Activated naive CD4-positive, alpha-beta T cell treated with anti-CD3 and anti-CD28 coated beads, Interleukin-2, amount 10 ng/mL, durations not matched to agents 7 days and 5 days (primary cell): ENCODE measurements at places on chromosomes 12 and 14.

- no peak for DNase-seq
These were observed 6.1 kb upstream of the LRTM2 start for GRCh38 chr12:1814266-1814665.

DNA sequence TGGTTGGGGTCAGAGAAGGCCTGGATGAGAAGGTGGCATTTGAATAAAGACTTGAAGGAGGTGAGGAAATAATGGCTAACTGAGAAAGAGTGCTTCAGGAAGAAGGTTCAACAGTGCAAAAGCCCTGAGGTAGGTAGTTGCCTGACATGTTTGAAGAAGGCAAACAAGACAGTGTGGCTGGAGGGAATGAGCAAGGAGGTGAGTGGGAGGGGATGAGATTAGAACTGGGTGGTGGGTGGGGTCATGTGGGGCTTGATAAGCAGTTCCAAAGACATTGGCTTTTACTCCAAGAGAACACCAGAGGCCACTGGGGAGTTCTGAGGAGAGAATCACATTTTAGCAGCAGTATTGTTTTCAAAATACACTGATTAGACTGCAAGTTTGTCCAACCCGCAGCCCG is 50.5 kb downstream of the HSPB8 start:
- DNase-seq, result no peak

DNA sequence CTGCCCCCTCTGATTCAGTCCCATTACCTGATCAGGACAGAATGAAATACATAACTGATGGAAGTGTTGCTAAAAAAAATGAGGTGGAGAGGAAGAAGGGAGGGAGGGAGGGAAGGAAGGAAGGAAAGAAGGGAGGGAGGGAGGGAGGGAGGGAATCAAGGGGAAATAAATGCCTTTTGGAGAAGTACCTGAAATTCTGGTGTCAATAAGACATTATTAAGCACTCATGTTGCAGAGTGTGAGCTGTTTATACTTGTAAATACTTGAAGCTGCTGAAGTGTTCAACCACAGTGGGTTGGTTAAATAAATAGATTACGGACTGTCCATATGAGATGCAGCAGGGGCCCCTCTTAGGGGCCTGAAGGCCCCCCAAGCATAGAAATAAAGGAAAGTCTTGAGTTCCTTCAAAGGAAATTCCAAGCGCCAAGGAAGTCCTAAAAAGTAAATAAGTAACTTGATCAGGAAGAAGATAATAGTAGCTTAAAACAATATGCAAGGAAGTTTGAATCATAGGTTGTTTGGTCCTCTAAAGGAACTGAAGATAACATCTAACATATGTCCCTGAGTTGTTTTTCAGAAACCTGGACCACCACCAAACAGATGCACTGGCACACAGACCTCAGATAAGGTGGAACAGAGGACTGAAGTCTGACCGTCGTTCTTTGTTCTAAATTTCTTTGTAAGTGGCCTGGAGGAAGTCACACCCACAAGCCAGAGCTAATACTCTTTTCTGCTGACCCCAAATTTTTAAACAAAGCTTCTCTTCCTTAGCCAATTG is 110.8 kb downstream of the SEC23A start:
- no peak for DNase-seq

GRCh38 chr14:57732463-57733285 is 133.2 kb downstream of the SLC35F4 start:
- no peak for DNase-seq

DNA sequence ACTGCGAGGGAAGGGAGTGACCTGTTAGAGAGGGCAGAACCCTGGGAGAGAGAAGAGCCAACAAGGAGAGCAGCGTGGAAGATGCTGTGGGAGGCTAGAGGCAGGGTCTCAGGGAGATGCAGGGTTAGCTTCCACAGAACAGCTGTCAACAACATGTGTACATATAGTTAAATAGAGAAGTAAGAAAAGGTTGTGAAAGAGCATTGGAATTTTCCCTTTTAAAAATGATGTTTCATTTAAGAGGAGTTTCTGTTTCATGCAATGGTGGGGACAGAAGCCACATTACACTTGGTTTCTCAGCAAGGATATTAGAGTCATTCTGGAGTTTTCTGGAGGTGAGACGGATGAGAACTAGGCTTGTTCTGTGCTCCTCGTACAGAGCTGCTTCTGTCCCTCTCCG is 23.8 kb upstream of the TBC1D30 start:
- no peak for DNase-seq

DNA sequence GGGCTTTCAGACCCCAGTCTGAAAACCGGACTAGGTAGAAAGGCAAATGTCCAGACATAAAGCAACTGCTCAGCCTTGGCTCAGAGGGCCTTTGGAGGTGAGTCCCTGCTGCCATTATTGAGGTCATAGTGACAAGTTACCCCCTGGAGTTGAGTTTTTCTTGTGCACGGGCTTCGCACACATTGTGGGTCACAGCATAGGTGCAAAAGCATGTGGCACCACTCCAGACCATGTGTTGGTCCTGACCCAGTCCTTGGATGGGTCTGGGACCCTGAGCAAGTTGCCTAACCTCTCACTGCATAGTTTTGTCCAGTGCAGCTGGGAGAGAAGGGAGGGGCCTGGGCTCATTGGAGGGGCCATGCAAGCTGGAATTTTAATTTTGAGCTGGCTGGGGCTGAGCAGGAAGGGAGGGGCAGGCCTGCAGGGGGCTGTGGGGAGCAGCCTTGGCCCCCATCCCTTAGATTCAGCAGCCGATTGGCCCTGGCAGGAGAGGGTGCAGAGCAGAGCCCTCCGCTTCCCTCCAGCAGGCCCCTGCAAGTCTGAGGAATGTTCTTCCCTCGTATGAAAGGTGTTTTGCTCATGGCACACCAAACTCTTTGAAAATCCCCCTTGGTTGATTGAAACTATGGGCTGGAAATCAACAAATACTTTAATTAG is 4.2 kb upstream of the KRT5 start:
- DNase-seq, result no peak

DNA sequence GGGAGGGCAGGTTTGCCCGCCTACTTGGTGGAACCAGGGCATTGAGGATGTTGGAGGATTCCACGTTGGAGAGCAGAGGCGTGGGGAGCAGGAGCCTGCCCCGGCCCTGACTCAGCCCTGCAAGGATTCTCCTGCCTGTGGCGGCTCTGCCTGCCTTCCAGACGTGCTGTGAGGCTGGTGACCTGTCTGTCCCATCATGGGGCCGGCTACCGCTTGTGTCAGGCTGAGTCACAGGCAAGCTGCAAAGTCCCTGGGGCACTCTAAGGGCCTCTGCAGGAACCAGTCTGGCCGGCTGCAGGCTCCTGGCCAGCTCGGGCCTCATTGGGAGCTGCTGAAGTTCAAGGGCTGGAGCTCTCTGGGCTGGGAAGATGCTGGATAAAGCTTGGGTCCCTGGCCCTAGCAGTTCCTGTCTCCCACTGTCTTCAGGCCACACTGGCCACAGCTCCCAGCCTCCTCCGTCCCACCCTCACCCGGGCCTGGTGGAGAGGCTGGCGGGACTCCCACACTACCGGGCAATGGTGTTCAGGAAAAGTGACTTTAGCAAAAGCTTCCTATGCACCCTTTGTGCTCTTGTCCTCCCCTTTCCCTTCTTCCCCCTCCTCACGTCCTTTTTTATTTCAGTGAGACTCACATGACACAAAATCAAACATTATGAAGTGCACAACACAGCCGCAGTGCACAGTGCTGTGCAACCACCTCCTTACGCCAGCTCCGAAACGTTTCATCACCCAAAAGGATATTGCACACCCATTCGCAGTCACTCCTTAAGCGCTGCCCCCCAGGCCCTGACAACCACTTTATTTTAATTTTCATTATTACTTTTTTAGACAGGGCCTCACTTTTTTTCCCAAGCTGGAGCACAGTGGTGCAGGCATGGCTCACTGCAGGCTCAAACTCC is 22.0 kb upstream of the ULK1 start:
- no peak for DNase-seq

- no peak for DNase-seq
These were observed 2.8 kb upstream of the SIX1 start for GRCh38 chr14:60651796-60652673.

DNA sequence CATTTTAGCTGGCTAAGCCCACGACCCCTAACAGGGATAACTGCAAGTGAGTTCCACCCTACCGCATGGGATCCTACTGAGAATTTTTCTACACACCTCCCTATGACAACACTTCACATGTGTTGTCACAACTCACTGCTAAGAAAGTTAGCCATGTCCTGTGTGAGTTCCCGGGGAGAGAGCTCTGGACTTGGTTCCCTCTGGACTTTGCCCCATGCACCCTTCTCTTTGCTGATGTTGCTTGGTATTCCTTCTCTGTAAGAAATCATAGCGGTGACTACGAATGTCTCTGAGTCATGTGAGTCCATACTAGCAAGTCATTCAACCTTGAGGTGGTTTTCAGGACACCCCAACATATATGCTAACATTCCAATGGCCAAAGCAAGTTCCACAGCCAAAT is 9.5 kb upstream of the CDKN3 start:
- DNase-seq, result no peak

GRCh38 chr12:126747530-126748149 is 1519.3 kb upstream of the TMEM132C start:
- DNase-seq, result peak; percentile 60

GRCh38 chr14:54622192-54622958 is 55.4 kb downstream of the SAMD4A start:
- no peak for DNase-seq

- peak; percentile 55 for DNase-seq
These were observed at the start of gene IKZF4 for GRCh38 chr12:56020423-56021184. IKZF4 (plus strand) TSS chr12:56021043; CDS start chr12:56021494, 451 bp downstream.

DNA sequence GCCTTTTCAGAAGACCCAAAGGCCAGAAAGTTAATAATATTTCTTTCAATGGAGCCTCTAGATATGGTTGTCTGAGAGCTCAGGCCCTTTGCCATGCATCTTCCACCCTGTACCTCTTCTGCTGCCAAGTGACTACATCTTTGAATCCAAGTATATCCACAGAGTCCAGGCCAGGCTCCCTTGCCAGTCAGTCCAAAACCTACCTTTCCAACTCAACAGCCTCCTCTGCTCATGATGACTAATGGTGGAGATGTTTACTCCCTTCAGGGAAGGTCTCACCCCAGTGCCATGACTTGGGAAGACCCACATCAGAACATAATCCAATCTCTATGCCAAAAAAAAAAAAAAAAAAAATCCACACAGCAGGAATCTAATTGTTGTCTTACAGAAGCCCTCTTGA is 20.4 kb downstream of the TTC9 start:
- no peak for DNase-seq

GRCh38 chr14:87049950-87050349 is 943.0 kb downstream of the GALC start:
- DNase-seq, result no peak
